H9 (cell line): ENCODE measurements at places on chromosomes 6 and 20. TPM values are rescaled to one million over a fixed set of nuclear protein-coding genes. Genes with fewer than 3 reads are reported as not detected.

DNA sequence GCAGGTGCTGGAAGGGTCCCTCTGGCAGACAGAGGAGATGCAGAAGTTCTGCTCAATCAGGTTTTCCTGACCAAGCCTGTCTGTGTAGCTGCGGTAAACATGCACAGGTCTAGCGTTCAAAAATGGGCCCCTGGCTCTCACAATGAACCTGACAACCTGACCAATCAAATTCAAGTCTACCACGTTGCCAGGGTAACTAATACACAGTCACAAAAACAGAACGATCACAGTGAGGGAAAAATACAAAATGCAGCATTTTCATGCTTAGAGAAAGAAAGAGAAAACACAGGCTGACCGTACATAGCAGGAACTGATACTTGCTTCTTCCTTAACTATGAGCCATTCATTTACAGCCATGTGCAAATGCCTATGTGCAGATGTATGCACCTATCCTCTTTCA is 353.1 kb upstream of the TSHZ2 start:
- no peak overlapping the region for H3K27ac ChIP-seq
- DNase-seq = no peak
- no peak overlapping the region for H3K4me3 ChIP-seq

- DNase-seq = no peak
These were observed 406.9 kb upstream of the MAP3K7 start for GRCh38 chr6:90993770-90994169.

Gene C20orf96
- 13.8 and 14.5 TPM in 2 replicates for total RNA-seq

DNA sequence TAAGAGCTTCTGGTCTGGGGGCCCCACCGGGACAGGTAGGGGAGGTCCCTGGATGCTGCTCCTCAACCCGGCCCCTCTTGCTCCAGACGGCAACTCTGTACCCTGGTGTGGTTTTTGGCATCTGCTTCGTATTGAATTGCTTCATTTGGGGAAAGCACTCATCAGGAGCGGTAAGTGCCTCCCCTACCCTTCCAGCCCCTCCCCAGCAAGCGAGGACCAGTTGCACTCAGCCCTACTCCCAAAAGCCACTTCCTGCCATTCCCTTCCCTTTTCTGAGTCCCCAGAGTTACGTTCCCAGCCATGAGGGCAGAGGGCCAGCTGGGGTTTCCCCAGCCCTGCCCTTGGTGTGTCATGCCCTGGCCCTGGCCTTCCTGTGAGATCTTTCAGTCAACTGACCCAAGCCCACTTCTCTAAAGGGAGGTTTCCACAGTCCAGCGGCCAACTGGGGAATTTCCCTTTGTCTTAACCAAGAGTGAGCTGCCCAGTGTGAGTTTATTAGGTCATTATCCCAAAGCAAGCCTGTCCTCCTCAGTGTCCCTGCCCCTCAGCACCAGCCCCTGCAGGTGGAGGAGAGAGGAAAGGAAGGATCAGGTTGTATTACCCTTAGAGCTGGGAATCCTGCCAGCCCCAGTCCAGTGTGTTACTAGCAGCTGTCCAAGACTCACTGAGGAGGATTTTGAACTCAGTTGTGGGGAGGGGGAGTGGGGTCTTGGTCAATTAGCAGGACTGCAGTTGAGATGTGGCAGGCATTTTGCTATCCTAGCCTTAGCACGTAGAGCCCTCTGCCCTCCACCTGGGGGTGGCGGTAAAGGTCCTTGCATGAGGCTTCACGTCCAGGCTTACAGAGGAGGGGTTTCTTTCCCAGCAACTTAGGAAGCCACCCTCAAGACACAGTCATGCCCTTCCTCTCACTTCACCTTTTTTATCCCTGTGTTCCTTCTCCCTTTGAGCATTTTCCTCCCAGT is 45.8 kb downstream of the TM9SF4 start:
- H3K4me3 ChIP-seq = no peak overlapping the region
- H3K4me1 ChIP-seq = no peaks in the 10 kb centered on the region
- DNase-seq = peak; percentile 72
- H3K27me3 ChIP-seq = no peaks in the 10 kb centered on the region
- H3K36me3 ChIP-seq = peaks cover 83% of the 10 kb centered on the region

DNA sequence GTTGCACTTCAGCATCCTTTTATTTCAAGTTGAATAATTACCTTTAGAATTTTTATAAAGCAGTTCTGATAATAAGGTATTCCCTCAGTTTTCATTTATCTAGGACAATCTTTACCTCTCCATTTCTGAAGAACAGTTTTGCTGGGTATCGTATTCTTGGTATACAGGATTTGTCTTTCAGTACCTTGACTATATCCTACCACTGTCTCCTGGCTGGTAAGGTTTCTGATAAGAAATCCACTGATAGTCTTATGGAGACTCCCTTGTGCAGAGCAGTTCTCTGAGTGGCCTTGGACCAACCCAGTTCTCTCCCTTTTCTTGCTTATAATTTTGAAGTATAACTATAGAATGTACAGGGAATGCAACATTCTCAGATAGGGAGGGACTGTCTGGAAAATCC is 51.3 kb upstream of the SAMD3 start:
- no peaks in the 10 kb centered on the region; the same call in 1 of the 2 replicates for H3K4me1 ChIP-seq
- no peak for DNase-seq
- H3K27ac ChIP-seq = no peak overlapping the region
- H3K36me3 ChIP-seq = peaks cover 30% of the 10 kb centered on the region
- H3K27me3 ChIP-seq = no peaks in the 10 kb centered on the region
- no peak overlapping the region for H3K4me3 ChIP-seq

DNA sequence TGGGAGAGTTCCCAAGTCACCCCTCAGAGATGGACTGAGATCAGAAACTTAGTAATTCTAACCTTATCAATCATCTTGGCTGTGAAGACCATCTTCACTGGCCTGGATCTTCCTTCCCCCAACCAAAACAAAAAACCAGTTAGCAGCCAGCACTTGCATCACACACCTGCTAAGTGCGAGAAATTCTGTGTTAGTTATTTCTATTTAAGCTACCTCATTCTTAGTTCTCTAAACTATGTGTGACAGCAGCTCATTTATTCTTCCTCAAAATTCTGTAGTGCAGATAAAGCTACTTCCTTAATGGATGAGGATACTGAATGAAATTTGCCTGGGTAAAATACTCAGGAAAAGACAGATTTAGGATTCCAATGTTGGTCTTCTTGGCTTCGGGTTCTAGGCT is 18.2 kb upstream of the TAGAP start:
- H3K27me3 ChIP-seq = no peaks in the 10 kb centered on the region
- H3K27ac ChIP-seq = no peak overlapping the region
- no peak for DNase-seq
- H3K36me3 ChIP-seq = no peaks in the 10 kb centered on the region
- no peaks in the 10 kb centered on the region for H3K4me1 ChIP-seq
- no peak overlapping the region for H3K4me3 ChIP-seq

- H3K27ac ChIP-seq = no peak overlapping the region
- no peak for DNase-seq
- H3K4me1 ChIP-seq = no peaks in the 10 kb centered on the region
- H3K27me3 ChIP-seq = no peaks in the 10 kb centered on the region
- no peaks in the 10 kb centered on the region for H3K36me3 ChIP-seq
These were observed 138.9 kb downstream of the TBX18 start for GRCh38 chr6:84625506-84625905.

DNA sequence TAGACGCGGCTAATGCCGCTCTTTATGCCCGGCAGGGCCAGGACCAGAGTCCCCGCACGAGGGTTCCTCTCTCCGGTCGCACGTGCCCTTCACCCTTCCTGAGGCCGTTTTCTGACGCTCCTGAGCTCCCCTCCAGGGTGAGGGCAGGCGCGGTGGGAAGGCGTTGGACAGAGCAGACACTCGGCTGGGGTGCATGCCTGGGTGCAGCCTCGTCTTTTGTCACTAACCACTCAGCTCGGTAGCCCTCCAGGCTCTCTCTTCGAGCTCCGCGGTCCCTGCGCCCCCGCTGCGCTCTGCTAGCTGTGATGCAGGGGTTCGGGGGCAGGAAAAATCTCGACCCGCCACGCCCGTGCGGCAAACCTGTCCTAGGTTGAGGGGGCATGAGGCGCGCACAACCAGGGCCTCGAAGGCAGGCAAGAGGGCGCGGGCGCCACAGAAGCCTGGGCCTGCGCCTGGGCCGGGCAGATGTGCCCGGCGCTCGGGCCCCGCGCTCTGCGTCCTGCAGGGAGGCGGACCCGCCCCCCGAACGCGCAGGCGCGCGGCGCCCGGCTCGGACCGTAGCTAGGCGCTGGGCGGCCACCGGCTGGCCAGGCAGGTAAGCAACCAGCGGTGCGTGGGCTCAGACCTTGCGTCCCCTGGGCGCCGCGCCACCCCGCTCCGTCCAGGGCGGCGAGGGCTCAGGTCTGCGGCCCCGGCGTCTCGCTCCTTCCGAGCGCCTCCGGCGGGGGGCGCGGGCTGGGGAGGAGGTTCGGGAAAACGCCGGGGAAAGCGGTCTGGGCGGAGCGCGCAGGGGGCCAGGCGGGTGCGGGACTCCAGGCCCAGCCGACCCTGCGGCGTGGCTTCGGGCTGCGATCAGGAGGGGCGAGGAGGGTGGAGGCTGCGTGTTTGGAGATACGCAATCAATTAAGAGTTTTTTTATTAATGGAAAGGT is at the start of gene L3MBTL1:
Gene L3MBTL1 (plus strand): TSS at position 548 of the 931 bp plus-strand sequence. CDS start 5,807 bp downstream, outside the sequence.
- H3K27ac ChIP-seq = no peak within 1 kb of the TSS
- DNase-seq = peak; percentile 83
- H3K27me3 ChIP-seq = peaks cover 7% of the 10 kb centered on the region; the same call in 1 of the 2 replicates
- H3K36me3 ChIP-seq = no peaks in the 10 kb centered on the region
- no peaks in the 10 kb centered on the region for H3K4me1 ChIP-seq

DNA sequence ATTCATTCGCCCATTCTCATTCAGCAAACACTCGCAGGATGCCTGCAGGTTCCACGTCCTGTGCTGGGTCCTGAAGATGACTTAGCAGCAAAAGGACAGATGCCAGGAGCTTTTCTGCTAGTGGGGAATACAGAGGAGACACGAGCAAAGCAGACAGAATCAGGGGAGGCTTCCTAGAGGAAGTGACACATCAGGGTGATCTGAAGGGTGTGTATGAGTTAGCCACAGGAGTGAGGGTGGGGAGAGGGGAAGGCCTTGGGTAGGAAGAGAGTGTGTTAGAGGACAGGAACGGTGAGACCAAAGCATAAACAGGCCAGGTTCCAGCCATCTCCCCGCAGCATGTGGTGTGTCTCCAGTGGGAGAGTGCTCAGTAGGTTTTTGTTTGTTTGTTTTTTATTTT is 73.4 kb upstream of the GTSF1L start:
- H3K27ac ChIP-seq = no peak overlapping the region
- no peaks in the 10 kb centered on the region for H3K36me3 ChIP-seq
- no peak for DNase-seq
- H3K4me1 ChIP-seq = no peaks in the 10 kb centered on the region
- no peaks in the 10 kb centered on the region for H3K27me3 ChIP-seq
- H3K4me3 ChIP-seq = no peak overlapping the region

Gene MPIG6B
- not detected in 2 replicates for total RNA-seq

Gene GRIK2
- total RNA-seq = 0.70 and 0.90 TPM in 2 replicates

Gene BMP5
- not detected in 2 replicates for total RNA-seq

Gene TGM2
- 1.1 and 1.4 TPM in 2 replicates for total RNA-seq

Gene CST8
- not detected in 2 replicates for total RNA-seq

Gene PLTP
- 61.4 and 62.5 TPM in 2 replicates for total RNA-seq

- no peak overlapping the region for H3K4me3 ChIP-seq
- H3K27me3 ChIP-seq = no peaks in the 10 kb centered on the region
- no peak overlapping the region for H3K27ac ChIP-seq
- peaks cover 3% of the 10 kb centered on the region; the same call in 1 of the 2 replicates for H3K36me3 ChIP-seq
- DNase-seq = no peak
These were observed 365.4 kb downstream of the PHF3 start for GRCh38 chr6:64000818-64001491.

DNA sequence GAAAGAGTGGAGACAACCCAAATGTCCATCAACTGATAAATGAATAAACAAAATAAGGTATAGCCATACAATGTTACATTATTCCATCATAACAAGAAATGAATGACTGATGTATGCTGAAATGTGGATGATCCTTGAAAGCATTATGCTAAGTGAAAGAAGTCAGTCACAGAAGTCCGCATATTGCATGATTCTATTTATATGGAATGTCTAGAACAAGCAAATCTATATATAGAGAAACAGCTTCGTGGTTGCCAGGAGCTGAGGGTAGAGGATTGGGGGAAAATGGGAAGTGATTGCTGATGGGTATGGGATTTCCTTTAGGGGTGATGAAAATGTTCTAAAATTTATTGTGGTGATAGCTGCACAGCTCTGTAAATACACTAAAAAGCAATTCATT is 196.8 kb downstream of the ATXN1 start:
- no peak overlapping the region for H3K27ac ChIP-seq
- H3K4me3 ChIP-seq = no peak overlapping the region
- no peaks in the 10 kb centered on the region for H3K36me3 ChIP-seq
- H3K4me1 ChIP-seq = no peaks in the 10 kb centered on the region

Gene SNX3
- total RNA-seq = 76.7 and 80.7 TPM in 2 replicates

DNA sequence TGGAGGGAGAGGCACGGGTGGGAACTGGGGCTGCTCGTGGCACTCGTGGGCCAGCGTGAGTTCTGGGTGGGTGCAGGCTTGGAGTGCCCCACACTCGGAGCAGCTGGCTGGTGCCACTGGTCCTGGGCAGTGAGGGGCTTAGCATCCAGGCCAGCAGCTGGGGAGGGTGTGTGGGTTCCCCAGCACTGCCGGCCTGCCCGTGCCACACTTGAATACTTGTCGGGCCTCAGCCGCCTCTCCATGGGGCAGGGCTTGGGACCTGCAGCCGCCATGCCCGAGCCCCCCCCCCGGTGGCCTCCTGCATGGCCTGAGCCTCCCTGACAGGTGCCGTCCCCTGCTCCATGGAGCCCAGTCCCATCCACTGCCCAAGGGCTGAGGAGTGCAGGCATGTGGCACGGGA is 207.2 kb downstream of the CD109 start:
- H3K36me3 ChIP-seq = peaks cover 7% of the 10 kb centered on the region
- H3K27me3 ChIP-seq = no peaks in the 10 kb centered on the region
- no peak for DNase-seq
- no peaks in the 10 kb centered on the region for H3K4me1 ChIP-seq

GRCh38 chr6:48222241-48222640 is 111.2 kb upstream of the PTCHD4 start:
- no peak for DNase-seq
- no peak overlapping the region for H3K4me3 ChIP-seq

Gene CABLES2
- total RNA-seq = 10.8 and 11.0 TPM in 2 replicates

GRCh38 chr6:89122625-89123024 is 4.8 kb upstream of the SRSF12 start:
- no peak overlapping the region for H3K4me3 ChIP-seq
- DNase-seq = no peak
- H3K27me3 ChIP-seq = peaks cover 9% of the 10 kb centered on the region
- no peaks in the 10 kb centered on the region for H3K4me1 ChIP-seq
- no peaks in the 10 kb centered on the region; the same call in 2 of the 3 replicates for H3K36me3 ChIP-seq

DNA sequence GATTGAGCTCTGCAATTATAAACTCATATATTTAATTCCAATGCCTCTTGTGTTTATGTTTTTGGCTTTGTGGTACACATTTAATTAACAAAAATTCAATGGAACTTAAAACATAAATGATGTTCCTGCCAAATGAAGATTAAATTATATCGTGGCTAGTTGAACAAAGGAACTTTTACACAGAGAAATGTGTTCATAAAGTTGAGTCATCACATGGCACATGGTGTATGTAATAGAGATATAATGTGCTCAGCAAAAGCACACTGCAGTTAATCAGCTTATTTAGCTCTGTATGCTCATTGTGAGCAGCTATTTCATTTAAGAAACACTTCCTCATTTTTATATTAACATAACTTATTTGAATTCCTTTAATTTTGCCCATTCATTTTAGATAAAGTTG is 1295.6 kb upstream of the CITED2 start:
- no peak for DNase-seq
- no peaks in the 10 kb centered on the region for H3K27me3 ChIP-seq
- no peak overlapping the region for H3K27ac ChIP-seq
- no peaks in the 10 kb centered on the region for H3K4me1 ChIP-seq
- H3K4me3 ChIP-seq = no peak overlapping the region
- H3K36me3 ChIP-seq = no peaks in the 10 kb centered on the region

Gene SMOC2
- 1.8 and 2.1 TPM in 2 replicates for total RNA-seq

- H3K4me1 ChIP-seq = no peaks in the 10 kb centered on the region
- no peak overlapping the region for H3K4me3 ChIP-seq
- H3K36me3 ChIP-seq = no peaks in the 10 kb centered on the region
- DNase-seq = no peak
These were observed 42.3 kb upstream of the COL21A1 start for GRCh38 chr6:56289721-56290120.
